ENCODE measurements at places on chromosomes 1 and 21.

- no peak for DNase-seq
Measured at GRCh38 chr1:163029901-163030300, 39.3 kb upstream of the RGS4 start.

DNA sequence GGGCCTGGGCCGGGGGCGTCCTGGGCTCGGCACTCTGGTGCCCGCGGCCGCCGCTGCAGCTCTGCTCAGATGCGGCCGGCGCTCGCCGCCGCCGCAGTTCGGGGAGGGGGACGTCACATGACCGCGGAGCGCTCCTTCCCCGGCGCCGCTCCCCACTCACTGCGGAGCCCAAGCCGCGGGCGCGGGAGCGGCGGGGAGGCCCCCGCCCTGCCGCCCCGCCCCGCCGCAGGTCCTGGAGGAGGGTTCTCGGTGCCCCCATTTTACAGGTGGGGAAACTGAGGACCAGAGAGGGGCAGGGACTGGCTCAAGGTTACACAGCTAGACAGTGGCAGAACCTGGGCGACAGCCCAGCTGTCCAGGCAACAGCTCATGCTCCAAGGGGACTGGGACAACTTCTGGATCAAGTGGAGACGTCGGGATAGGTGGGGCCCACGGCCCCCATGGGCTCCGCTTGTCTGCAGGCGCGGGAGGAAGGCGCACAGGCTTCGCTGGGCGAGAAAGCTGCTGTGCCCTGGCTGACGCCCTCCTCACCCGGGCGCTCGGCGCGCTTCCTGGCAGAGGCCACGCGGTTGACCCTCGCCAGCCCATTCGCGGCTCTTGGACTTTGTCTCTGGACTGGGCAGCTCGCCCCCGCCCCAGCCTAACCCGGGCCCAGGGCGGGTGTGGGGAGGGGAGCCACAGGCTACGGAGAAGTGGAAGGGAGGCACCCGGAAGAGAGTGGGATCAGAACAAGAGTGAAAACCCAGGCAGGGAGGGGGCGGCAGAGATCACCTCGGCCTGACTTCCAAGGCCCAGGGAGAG lies at the start of gene RAP1GAP:
TSS of gene RAP1GAP (minus strand) at position 100 of the 801 bp plus-strand sequence. CDS start 49,325 bp downstream, outside the sequence.
- peak; percentile 24 for DNase-seq

DNA sequence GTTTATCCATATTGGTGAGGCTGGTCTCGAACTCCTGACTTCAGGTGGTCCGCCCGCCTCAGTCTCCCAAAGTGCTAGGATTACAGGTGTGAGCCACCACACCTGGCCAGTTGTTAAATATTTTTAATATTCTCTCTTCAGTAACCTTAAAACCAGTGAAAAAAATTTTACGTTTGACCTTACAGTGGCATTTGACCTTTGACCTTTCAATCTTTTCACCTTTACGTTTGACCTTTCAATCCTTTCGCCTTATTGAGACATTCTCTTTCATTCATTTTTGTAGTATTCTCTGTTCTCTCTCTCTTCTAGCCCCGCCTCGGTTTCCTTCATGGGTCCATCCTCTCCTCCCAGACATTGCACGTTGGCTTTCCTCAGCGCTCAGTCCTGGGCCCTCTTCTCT lies 277.9 kb downstream of the DNM3 start:
- no peak for DNase-seq

DNA sequence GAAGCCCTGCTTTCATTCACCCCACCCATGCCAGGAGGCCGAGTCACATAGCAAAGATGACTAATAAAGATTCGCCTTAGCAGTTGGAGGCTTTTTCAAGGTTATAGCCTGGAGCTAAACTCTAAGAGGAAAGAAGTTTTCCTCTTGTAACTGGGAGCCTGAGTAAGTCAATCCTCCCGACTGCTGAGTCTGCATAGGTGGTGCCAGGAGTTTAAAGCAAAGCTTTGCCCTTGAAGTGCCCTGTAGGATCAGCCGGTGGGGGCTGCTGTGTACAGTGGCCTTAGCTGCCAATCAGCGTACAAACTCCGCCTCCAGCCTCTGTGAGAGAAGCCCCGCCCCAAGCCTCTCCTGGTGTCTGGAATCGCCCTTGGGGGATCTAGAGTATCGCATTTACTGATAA lies 147.5 kb upstream of the SPATA6 start:
- DNase-seq, result no peak

- DNase-seq, result no peak
Measured at GRCh38 chr1:229208481-229208880, 62.4 kb upstream of the RAB4A start.

DNA sequence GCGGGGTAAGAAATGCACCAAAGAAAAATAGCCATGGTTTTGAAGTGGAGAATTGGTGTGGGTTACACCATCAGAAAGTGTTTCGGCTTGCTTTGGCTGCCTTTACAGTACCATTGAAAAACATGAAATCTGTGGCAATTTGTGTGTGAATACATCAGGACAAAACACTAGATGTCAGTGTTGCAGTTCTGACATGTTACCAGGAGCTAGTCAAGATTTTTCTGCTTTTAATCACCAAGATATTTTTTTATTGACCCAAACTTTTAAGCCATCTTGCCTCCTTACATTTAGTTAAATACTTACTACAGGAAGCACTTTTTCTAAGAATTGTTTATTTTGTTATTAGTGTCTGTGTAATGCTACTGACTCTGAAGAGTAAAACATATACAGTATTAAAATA lies 14.3 kb downstream of the RRP15 start:
- DNase-seq, result peak; percentile 16

DNA sequence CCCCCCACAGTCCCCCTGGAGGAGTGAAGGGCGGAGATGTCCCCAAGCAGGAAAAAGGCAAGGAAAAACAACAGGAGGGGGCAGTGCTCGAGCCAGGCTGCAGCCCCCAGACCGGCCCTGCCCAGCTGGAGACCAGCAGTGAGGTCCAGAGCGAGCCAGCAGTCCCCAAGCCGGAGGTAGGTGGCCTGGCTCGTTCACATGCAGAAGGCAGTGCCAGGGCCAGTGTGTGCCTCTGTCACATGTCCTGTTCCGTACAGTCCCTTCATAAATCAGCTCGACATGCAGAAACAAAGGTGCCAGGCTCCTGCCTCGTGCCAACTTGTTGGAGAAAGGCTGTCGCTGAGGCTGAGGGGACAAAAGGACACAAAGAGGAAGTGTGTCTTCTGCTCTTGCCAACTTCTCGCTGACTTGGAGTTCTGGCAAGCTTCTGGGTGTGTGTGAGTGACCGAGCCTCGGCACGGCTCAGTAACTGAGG lies 24.1 kb upstream of the MPZL1 start:
- no peak for DNase-seq

DNA sequence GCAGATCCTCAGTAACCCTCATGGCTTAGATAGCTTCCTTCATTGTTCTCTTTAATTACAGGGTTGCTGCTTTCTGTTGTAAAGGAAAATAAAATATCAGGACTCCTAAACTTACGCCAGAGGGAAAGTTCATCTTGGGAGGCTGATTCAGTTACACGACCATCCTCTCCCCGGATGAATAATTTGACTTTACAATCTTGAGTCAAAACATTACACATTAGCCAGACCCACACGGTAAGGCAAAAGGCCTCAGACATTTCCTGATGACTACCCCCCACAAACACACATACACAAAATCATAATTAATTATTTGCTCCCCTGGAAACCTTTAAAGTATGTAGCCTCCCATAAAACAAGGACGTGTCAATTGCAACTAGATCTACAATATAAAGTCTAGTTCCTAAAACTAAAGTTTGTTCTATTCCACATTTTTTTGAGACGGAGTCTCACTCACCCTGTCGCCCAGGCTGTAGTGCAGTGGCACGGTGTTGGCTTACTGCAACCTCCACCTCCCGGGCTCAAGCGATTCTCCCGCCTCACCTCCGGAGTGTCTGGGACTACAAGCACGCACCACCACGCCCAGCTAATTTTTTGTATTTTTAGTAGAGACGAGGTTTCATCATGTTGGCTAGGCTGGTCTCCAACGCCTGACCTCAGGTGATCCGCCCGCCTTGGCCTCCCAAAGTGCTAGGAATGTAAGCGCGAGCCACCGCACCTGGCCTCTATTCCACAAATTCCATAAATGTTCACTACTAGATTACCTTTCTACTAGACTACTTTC lies 830 bp upstream of the PRDX1 start:
- DNase-seq, result no peak

All from NCI-H1105 treated with DMSO at 0.1 percent for 48 hours (cell line).